ENCODE measurements at places on chromosomes 6 and 20.
A peak's percentile ranks its signal among the peaks of the same experiment; 100 is the strongest.

GRCh38 chr20:41052742-41053419 lies 24.3 kb downstream of the TOP1 start:
- no peak for DNase-seq

DNA sequence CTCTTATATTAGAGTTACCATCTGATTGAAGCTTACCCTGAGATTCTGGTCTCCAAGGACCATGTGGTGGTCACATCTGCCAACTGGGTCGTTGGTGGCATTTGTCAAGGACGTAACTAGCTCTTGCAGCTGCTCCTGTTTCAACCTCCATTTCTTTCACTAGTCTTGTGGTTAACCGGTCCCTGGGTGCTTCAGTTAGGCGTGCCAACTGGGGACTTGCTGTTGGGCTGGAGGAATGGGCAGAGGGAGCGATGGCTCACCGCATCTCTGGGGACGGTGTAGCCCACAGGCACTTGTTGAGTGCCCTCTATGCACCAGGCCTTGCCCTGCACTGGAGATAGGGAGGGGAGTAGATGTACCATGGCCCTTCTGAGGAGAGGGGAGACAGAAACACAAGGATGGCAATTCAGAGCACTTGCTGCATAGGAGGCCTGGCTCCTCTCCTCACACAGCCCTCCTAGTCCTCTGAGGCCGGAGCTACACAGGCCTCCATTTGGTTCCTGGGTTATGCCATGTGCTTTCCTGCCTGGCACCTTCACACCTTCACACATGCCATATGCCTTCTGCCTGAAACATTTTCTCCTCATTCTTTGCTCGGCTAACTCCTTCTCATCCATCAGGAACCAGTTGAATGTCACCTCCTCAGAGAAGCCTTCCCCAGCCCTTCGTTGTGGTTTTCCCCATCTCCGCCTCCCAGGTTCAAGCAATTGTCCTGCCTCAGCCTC lies 20.0 kb upstream of the ASXL1 start:
- DNase-seq, result no peak

- no peak for DNase-seq
These were observed 35.8 kb downstream of the BTBD9 start for GRCh38 chr6:38603966-38604365.

DNA sequence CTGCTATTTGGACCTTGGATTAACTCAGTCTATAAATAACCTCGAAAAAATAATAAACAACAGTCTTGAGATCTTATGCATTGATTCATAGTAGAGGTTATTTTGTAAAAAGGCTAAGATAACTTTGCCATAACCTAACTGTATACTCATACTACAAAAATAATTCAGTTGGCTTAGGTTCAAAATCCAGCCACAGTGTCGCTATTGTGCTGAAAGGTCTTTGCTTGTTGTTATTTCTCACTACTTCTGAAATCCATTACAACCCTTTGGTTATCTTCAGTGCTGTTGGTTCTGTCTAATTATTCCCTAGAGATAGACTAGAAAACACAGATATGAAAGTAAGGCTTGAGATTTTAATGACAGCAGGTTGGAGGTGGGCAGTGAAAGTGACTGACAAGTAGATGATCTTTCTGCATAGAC lies 74.4 kb downstream of the MKKS start:
- no peak for DNase-seq

GRCh38 chr20:59403261-59403961 lies 103.0 kb downstream of the EDN3 start:
- peak; percentile 87 for DNase-seq

DNA sequence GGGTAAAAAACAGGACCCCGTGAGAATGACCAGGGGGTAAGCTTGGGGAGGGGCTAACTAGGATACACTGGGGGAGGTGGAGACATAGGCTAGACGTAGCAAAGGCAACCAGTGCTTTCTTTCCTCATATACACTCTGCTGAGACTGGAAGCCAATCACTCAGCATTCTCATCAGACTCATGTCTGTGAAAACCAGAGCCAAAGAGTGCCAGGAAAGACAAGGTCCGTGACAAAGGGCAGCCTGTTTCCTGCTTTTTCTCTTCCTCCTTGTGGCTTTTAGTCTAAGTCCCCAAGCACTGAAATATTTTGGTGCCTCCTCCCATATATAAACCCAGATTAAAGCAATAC lies 97.9 kb upstream of the NEDD9 start:
- DNase-seq, result no peak

GRCh38 chr6:99588618-99589289 lies 17.9 kb upstream of the PRDM13 start:
- peak; percentile 76 for DNase-seq

GRCh38 chr6:50842446-50842845 lies 23.8 kb downstream of the TFAP2B start:
- DNase-seq, result no peak

- DNase-seq, result no peak
These were observed 32.4 kb downstream of the OR5V1 start for GRCh38 chr6:29336269-29336668.

DNA sequence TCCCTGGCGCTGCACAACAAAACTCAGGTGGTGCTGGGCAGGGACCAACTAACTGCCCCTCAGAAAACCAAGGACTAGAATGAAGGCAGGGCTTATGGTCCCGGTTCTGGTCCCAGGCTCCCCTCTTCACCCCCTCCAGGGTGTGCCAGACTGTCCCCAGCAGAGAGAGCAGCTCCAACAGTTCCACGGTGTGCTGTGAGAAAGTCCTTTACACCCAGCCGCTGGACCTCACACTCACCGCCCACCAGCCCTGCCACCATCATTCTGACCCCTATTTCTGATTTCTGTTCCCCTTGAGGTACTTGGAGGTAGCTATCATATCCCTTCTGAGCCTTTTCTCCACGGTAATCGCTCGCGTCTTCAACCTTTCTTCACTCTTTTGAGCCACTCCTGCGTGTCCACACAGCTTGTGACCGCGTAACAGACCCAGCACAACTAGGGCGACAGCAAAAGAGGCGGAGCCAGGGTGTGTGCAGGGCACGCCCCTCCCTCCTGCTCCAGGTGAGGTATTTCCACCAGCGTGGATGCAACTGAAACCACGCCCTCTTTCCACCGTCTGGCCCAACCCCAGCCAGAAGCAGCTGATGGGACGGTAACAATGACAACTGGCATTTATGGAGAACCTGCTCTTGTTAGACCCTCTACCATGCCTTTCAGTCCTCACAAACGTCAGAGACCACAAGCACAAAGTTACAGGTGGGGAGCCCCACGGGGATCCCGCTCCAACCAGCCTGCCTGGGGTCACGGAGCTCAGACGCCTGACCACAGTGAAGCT lies 2.3 kb downstream of the PXDC1 start:
- no peak for DNase-seq

GRCh38 chr6:4589295-4589694 lies 186.9 kb upstream of the CDYL start:
- no peak for DNase-seq

DNA sequence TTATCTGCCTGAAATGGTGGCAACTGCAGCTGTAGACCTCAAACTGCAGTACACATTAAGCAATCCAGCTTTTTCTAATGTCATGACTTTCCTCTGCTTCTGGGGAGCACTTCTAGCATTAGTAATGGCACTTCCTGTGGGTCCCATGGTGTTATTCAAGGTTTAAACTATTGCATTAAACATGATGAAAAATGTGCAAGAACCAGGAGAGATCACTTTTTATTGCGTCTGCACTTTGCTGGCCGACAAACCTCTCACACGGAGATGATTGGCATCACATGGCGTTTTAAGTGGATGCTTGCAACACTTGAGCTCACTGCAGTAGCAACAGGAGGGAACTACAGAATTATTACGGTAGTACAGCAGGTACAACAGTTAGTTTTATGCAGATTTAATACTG lies 148.4 kb downstream of the HIVEP2 start:
- no peak for DNase-seq

DNA sequence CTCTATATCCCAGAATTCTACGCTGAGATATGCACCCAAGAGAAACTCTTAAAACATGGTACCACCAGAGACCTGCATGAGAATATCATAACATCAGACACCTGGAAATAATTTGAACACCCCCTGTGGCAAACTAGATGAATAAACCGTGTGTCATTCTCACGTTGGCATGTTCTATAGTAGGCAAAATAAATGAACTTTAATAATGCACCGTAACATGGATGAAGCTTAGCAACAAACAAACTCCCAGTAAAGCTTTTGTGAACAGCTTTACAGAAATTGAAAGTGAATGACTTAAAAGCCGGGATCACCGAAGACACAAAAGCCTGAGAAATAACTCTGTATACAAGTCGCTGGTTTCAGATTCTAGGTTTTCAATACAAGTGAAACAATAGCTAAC lies 1166.8 kb upstream of the CITED2 start:
- no peak for DNase-seq

GRCh38 chr6:133502441-133503335 lies 261.5 kb downstream of the EYA4 start:
- no peak for DNase-seq

DNA sequence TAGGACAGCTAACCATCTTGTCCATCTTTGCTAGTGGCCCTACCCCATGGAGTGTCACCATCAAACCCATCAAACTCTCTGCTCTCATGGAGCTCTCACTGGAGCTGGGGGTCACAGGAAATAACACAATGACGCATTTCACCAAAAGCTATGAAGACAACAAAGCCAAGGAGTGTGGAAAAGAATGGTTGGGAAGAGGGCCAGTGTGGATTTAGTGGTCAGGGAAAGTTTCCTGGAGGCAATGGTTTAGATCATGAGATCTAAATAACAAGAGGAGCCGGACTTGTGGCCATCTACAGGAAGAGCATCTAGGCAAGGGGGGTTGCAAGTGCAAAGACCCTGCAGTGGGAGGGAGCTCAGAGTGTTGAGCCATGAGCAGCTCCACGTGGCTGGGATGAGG lies 189.5 kb downstream of the BMP7 start:
- no peak for DNase-seq

- no peak for DNase-seq
These were observed 9.5 kb upstream of the DTNBP1 start for GRCh38 chr6:15672291-15672690.

DNA sequence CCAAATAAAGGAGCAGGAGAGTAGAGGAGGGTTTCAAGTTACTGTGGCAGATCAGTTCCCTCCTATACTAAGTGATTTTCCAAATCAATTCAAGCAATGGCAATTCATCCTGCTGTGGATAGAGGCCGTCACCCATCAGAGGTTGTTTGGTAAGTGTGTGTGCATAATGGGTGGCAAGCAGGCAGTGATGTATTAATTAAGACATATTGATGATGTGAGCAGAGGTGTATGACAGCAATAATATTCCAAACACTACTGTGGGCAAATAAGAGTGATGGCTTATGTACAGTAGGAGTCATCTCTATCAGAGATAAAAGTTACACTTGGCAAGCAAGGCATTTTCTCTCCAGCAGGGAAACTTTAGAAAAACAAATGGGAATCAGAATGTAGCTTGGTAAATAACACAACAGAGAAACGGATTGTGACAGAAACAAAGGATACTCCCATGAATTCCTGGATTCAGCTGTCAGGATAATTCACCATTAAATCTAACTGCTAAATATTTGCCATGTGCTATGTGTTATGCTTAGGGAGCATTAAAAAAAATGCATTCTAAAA lies 196.3 kb downstream of the KHDC1L start:
- no peak for DNase-seq

GRCh38 chr6:149014631-149015534 lies 268.1 kb downstream of the UST start:
- DNase-seq, result no peak

GRCh38 chr6:127971945-127972391 lies 71.1 kb upstream of the THEMIS start:
- DNase-seq, result peak; percentile 44

DNA sequence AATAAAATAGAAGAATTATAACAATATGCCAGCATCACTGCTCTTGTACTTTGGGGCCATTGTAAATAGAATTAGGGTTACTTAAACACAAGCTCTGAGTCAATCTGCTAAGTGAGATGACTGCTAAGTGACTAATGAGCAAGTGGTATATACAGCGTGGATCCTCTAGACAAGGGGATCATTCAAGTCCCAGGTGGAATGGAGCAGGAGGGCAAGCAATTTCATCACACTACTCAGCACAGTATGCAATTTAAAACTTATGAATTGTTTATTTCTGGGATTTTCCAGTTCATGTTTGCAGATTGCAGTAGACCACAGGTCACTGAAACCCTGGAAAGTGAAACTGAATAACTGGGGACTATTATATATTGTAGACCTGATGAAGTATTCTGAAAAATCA lies 235.3 kb downstream of the BTBD3 start:
- DNase-seq, result no peak

All from activated T-cell treated with anti-CD3 and anti-CD28 coated beads, Interleukin-2, amount 50 U/mL, for 1 hour (primary cell).